HS-27A (cell line): ENCODE measurements at places on chromosomes 3 and 15.

- no peak for DNase-seq
Measured at GRCh38 chr3:38004415-38005075, 14.0 kb downstream of the VILL start.

- no peak for DNase-seq
Measured at GRCh38 chr15:35777061-35777460, 231.1 kb upstream of the DPH6 start.

GRCh38 chr15:52406601-52407000, 111.0 kb upstream of the MYO5C start:
- no peak for DNase-seq

GRCh38 chr15:69940441-69941300, 157.0 kb downstream of the TLE3 start:
- DNase-seq: no peak

DNA sequence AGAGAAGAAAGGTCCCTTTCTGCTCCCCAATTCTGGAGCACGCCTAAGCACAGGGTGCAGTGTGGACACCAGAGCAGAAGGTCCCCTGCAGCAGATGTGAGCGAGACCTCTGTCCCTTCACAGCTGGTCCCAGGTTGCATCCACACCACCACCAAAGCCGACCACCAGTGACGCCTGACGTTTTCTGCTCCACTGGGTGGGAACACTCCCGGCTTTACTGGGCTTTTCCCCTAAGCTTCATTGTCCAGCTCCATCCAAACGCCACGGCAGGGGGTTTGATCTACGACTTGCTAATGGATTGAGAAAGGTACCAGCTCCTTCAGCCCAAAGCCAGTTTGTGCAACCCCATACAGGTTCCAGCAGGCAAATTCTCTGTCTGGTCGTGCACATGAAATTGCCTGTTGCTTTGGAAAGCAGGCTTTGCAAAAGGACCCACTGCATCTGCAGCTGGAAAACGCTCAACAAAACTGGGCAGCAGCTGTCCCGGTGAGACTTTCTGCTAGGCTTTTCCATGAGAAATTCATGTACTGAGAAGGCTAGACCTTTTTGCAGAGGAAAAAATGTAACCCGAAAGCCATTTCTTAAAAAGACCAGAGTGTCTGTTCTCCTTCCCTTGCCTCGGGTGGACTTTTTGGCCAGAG, 31.1 kb downstream of the ADAMTS17 start:
- DNase-seq: no peak

GRCh38 chr15:45101749-45102148, 12.2 kb downstream of the DUOX2 start:
- DNase-seq: no peak

DNA sequence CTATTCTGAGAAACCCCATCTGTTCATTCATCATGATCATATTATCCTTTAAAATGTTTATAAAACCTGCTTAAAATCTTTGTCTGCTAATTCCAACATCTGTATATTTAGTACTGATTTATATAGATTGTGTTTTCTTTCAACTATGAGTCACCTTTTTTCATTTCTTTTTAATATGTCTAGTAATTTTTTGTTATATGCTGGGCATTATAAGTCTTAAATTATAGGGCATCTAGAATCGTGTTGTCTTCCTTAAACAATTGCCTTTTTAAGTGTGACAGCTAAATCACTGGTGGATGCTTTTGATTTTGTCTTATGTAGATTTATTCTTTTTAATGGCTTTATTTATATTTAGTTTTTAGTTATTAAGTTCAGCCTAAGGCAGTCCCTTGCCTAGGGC, 323.4 kb upstream of the THRB start:
- no peak for DNase-seq

DNA sequence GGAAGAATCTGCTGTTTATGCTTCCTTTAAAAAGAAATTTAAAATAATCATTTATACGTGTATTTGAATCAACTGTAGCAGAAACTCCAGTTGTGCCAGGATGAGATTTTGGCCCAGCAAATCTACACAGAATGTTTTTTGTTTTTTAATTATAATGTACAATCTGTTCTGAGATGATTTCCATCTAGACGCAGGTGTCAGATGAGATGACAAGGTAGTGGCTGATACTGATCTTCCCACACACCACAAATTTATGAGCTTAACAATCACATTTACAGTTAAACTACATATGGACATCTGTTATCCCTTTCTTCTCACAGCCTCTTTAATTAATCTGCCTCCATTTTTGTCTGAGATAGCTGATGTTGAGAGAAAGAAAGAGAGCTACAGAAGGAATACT, 23.6 kb downstream of the DCLK3 start:
- DNase-seq: no peak

- DNase-seq: no peak
Measured at GRCh38 chr15:77327844-77328529, 91.9 kb downstream of the PEAK1 start.

- no peak for DNase-seq
Measured at GRCh38 chr3:178875836-178876235, 195.8 kb downstream of the ZMAT3 start.

GRCh38 chr15:30921106-30921505, 17.4 kb downstream of the FAN1 start:
- DNase-seq: no peak

DNA sequence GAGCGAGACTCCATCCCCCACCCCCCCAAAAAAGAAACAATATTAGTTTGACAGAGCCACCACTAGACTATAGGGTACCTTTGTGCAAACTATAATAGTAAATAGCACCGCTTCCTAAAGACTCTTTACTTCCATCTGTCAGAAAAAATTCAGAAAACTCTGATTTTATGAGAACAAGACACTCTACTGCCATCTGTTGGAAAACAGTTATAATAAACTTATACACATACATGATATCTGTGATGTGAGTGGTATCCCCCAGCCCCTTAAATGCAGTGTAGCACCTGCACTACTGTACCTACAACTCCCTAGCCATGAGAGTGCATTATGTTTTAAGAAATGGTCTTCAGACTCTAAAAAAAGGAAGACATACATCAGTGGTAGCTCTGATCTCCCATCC, 47.1 kb upstream of the CTDSPL start:
- no peak for DNase-seq

DNA sequence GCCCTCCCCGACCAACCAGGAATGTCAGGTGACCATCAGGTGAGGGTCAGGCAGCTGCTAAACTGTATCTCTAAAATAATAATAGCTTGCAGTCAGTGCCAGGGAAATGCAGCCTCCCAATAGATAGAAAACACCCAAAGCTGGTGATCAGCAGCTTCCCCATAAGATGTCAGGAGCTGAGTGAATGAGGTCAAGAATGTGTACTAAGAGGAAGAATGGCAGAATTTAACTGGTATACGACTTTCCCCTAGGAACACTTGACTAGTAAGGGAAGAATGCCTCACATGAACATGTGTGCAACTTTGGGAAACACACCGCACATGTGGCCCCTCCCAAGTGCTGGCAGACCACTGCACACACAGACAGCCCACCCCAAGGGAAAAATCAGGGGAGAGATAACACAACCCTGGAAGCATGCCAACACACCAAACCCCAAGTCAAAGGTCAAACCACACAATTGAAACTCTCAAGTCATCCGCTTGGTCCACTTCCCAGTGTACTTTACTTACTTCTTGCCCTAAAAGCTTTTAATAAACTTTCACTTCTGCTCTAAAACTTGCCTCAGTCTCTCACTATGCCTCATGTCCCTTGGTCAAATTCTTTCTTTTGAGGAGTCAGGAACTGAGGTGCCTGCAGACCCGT, 806.5 kb downstream of the OTOL1 start:
- DNase-seq: peak; percentile 42

DNA sequence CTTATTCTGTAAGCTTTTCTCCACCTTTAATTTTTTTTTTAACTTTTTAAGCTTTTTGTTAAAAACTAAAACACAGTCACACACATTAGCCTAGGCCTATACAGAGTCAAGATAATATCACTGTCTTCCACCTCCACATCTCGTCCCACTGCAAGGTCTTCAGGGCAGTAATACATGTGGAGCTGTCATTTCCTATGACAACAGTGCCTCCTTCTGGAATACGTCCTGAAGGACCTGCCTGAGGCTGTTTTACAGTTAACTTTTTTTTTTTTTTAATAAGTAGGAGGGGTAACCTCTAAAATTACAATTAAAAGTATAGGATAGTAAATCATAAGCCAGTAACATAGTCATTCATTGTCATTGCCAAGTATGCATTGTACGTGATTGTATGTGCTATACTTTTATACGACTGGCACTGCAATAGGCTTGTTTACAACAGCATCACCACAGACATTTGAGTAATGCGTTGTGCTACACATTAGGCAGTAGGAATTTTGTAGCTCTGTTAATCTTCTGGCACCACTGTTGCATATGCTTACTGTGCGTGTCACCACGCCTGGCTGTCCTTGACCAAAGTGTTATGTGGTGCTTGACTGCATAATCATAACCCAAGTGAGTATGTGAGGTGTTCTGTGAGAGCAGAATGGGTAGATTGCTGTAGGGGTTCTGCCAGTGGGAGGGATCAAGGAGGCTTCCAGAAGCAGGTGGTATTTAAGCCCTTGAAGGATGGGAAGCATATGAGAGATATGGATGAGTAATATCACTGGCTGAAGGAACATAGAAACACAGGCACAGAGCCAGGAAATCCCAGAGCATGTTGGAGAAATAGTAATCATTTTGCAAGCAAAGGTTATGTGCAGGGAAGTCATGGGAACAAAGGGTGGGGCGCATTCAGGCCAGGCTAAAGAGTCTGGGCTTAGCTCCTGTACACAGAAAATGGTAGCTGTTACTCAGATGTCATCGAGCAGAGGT, 18.3 kb downstream of the FBXO22 start:
- DNase-seq: peak; percentile 27

DNA sequence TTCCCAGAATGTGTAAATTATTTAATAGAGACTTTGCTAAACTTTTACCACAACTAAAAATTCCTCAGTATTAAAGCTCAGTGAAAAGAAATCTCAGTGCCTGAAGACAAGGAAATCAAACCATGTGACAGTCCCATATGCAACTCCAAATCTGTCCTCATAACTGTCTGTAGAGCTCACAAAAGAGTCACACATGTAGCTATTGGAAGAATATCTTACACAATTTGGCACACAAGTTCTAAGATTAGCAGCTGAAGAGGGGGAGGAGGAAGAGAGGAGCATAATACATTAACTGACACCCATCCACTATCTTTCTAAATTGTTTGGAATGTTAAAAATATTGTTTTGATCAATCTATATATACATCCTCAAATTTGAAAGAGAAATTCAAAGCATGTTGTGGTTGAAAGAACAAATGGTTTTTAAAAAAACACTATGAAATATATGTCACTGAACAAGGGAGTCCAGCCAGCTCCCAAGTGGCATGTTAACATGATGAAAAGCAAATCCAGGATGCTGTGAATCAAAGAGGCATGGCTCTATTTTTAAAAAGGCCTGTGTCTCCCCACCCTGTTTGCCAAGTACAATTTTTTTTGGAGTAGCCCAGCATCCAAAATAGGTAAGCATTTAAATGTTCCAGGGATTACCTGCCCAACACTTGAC, 126.3 kb upstream of the NANOGP8 start:
- no peak for DNase-seq

GRCh38 chr3:46242120-46242519, at the start of gene CCR3:
Gene CCR3, plus strand, starts transcription at chr3:46242460. Its CDS starts 22,699 bp downstream, at chr3:46265159.
- DNase-seq: no peak

GRCh38 chr3:190001426-190001825, 119.3 kb downstream of the P3H2 start:
- DNase-seq: no peak

DNA sequence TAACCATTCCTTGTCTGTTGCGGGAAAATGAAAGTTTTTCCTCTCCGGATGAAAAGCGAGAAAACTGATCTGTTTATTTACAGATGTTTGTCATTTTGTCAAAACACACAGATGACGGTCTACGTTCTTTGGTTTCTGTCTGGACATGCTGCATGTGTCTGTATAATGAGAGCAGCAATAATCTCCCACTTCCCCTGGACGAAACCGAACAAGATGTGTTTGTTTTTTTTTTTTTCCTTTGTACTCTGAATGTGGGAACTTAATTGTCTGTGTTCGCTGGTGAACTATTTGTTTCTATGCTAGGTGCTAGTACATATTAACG, 33.6 kb downstream of the PTPRG start:
- no peak for DNase-seq

GRCh38 chr3:14252321-14253021, 73.9 kb downstream of the LSM3 start:
- DNase-seq: peak; percentile 14

DNA sequence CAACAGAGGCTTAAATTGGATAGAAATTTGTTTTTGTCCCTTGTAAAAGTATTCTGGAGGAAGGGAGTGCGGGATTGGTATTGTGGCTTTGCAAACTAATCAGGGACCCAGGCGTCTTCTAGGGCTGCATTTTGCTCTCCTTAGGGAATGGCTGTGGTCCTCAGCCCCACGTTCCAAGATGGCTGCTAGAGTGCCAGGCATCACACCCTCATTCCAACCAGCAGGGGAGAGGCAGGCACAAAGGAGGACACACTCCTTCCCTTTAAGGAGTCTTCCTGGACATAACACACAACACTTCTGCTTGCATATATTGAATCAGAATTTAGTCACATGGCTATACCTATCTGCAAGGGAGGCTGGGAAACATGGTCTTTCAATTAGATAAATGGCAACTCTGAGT, 174.5 kb upstream of the LYSMD4 start:
- DNase-seq: no peak

- DNase-seq: no peak
Measured at GRCh38 chr3:174986685-174987084, 127.6 kb downstream of the NAALADL2 start.

- peak; percentile 8 for DNase-seq
Measured at GRCh38 chr3:36496684-36497633, 116.7 kb downstream of the STAC start.

GRCh38 chr3:82462977-82463376, 701.5 kb upstream of the GBE1 start:
- DNase-seq: no peak

GRCh38 chr15:58110999-58111717, 27.0 kb upstream of the AQP9 start:
- DNase-seq: no peak

DNA sequence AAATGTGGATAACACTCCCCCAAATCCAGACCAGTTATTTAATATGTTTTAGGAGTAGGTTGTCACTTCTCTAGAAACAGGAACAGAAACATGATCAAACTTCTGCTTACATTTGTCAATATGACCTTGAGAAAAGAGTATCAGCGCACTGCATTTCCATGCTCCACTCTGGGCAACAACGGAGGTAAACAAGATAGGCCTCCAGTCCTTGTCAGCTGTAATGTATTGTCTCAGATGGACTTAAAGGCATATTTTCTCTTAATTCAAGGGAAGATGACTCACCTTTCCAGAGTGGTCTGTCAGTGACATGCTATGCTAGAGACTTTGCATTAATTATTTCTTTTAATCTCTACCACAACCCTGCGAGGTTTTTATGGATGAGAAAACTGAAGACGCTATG, 51.6 kb upstream of the TCF12 start:
- no peak for DNase-seq

- DNase-seq: no peak
Measured at GRCh38 chr3:45252826-45253225, 26.7 kb upstream of the TMEM158 start.

DNA sequence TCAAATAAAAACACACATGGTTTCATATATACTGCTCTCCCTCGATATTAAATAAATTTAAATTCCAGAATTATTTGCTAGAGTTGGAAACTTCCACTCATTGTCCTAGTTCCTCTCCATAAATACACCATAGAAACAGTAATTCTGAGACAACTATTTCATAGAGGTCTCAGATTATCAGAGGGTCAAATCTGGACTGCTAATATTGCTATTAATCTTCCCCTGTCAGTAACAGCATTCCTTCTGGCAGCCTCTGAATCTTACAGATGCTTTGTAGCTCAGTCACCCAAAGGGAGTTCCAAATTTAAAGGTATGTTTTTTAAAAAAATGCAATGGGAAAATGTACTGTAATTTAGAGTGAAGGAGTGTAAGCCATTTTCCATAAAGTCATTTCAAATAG, 428.8 kb downstream of the PYDC2 start:
- no peak for DNase-seq
